ENCODE measurements at places on chromosomes 16 and 17. TPM values are rescaled to one million over a fixed set of nuclear protein-coding genes. Genes with fewer than 3 reads are reported as not detected.

- no peak for ATAC-seq
Observed at GRCh38 chr17:33137426-33137825, 145.8 kb downstream of the SPACA3 start.

DNA sequence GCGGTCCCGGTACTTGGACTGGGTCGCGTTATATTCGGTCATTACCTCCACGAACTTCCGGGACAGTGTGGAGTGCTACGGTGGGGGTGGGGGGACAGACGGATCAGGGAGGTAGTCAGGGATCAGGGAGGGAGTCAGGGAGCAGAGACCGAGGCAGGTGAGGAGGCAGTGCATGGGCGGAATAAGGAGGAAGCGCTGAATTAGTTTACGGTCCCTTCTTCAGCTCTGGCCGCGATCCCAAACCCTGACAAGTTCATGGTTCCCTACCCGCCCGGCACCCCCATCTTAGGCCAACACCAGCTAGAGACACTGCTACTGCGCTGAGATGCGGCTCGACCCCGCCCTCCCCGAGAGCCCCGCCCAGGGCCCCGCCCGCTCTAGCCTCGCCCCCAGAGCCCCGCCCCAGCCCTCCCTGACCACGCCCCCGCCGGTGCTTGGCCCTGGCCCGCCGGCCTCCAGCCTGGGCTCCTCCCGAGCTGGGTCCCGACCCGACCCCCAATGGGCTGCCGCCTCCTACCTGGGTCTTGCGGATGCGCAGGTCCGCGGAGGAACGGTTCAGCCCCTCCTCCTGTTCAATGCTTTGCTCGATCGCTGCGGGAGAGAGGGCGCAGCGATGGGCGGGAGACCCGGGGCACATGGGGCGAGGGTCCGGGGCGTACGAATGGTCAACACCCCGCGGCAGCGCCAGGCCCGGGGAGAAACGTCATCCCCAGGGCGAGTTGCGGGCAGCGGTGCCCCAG lies 12.1 kb downstream of the HSD3B7 start:
- peak; percentile 88 for ATAC-seq

DNA sequence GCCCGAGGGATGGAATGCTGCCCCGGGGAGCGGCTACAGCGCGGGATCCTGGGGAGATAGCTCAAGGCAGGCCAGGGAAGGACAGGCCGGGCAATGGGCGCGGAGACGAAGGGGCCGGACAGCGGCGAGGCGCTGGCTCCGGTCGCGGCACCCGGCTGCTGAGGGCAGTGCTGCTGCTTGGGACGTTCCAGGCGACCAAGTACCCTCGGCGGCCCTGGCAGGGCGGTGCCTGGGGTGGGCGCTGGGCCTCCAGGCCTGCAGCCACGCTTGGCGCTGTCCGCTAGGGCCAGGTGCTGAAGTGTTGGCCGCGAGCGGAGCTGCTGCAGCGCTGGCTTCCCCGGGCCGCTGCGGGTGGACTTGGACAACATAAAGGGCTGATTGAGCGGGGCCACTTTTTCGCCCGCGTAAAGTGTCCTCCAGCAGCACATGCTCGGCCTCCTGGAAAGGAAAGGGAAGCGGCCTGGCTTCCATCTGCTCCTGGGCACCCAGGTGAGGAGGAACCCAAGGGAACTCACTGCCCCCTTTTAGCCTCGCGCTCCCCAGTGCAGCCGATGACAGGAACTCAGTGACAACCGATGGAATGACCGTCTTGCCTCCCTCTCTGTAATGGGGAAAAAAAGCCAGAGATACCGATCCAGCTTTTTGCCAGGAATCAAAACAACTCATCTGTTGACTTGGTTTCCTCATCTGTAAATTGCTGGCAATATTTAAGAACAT lies 23.7 kb downstream of the CLEC3A start:
- peak; percentile 100 for ATAC-seq

GRCh38 chr17:28689011-28689410 lies 22.7 kb downstream of the PROCA1 start:
- ATAC-seq: no peak

RASD1 gene
- total RNA-seq: 6.9 TPM

Measured in motor neuron (in vitro differentiated cells).